ENCODE measurements at places on chromosomes 4 and X.

DNA sequence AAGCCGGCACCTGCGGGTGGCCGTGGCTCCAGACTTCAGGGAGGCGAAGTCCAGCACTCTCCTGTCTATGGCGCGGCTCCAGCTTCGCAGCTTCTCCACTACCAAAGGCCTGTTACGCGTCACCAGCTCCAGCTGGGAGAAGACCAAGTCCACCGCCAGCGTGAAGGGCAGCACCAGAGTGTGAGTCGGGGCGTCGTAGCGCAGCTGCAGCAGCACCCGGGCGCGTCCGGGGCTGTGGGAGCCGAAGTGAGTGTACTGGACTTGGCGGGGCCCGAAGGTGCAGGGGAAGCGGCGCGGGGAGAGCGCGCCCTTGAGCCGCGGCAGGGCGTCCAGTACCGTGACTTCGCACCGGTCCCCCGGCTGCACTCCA lies 444 bp downstream of the FREM3 start:
- DNase-seq, result no peak

- no peak for DNase-seq
These were observed 160.1 kb upstream of the NRK start for GRCh38 chrX:105662248-105662647.

DNA sequence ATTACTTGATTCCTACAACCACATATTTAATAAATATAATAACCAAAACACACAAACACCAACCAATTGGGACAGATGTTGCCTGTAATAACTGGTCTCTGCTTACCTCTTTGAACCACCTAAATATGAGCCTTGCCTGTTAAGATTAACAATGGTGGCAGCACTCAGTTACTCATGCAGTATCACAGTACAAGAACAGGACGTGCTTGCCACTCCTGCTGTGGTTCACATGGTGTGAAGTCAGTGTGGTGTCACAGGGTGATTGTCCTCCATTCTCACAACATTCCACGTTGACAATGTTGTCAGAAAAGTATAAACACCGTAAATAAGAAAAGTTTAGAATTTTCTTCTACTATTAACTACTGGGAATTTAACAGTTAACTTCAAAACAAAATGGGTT lies 365.0 kb downstream of the PPP3CA start:
- no peak for DNase-seq

DNA sequence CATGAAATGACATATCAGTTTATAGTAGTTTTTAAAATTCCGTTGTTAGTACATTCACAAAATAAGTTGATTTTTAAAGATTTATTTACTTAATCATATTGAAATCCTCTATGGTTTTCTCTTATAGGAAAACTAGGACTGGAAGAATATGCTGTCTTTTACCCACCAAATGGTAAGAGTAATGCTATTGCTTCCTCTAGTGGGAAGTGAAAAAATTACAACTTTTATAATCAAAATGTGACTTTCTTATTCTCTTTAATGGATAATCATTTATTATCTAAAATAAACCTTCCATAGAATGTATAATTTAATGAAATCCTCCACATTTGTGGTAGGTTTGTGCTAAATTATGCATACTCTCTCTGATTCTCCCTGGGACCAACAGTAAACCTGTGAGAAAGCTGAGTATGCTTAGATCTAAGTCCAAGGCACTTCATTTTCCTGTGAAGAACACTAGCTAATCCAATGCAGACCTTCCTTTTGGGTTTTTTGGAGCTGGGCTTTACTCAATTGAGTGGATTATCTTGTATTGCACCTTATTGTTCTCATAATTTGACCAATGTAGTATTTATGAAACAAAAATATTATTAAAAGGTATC lies 136.2 kb downstream of the TBC1D19 start:
- no peak for DNase-seq

DNA sequence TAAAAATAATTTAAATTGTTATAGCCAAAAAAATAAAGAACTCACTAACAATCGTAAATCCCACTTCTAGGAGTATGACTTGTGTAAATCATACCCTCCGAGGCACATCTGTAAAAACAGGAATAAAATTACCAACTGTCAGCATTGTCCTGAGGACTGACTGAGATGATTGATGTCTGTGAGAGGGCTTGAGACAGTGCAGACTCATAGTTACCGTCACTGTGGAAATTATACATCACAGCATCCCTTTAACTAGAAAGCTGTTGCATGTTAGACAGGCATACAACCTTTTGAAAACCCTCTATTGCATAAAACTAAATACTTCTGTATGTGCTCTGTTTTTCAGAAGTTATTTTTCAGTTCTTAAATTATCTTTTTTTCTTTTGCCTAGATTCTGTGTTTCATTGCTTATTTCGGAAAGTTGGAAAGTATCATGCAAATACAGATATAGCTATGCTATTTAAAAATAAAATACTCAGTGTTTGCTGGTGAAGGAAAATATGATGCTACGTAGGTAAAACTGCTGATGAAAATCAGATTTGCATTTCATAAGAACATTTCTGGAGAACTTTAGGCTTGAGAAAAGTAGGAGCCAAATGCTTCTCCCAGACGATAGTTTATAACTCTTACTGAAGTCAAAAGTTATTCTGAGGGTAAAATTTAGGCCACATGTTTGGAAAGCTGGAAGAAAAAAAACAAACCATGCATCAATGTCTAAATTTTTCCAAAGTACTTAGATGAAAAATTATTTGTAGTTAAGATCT lies 13.6 kb upstream of the RBPJ start:
- DNase-seq, result no peak
